MCF 10A (cell line): ENCODE measurements at places on chromosomes 5 and 9.

DNA sequence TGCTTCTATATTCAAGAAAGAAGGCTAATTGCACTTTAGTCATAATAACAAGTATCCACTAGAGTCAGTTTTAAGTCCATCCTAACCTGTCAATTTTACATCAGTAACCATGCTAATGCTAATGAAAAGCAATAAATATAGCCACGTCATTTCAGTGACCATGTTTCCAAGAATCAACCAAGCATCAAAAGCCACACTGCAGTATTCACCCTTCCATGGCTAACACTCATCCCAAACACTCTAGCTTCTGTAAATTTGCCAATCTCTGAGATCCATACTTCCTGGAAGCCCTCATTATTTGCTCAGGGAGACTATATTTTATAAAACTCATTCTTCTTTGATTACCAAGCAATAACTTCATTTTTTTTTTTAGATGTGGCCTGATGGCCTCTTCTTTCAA, 712.0 kb downstream of the CETN3 start:
- no peak for DNase-seq

- no peak for DNase-seq
Observed at GRCh38 chr9:102362470-102363132, 624.2 kb upstream of the GRIN3A start.

DNA sequence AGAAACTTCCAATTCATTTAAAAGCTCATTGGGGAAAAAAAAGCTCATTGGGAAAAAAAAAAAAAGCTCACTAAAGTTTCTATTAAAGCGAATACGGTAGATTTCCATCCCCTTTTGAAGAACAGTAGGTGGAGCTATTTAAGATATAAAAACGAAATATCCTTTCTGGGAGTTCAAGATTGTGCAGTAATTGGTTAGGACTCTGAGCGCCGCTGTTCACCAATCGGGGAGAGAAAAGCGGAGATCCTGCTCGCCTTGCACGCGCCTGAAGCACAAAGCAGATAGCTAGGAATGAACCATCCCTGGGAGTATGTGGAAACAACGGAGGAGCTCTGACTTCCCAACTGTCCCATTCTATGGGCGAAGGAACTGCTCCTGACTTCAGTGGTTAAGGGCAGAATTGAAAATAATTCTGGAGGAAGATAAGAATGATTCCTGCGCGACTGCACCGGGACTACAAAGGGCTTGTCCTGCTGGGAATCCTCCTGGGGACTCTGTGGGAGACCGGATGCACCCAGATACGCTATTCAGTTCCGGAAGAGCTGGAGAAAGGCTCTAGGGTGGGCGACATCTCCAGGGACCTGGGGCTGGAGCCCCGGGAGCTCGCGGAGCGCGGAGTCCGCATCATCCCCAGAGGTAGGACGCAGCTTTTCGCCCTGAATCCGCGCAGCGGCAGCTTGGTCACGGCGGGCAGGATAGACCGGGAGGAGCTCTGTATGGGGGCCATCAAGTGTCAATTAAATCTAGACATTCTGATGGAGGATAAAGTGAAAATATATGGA, at the start of gene PCDHGA12:
PCDHGA12 (plus strand) TSS at position 176 of the 782 bp plus-strand sequence; CDS start at position 429, 253 bp downstream.
- peak; percentile 89 for DNase-seq

GRCh38 chr9:133477992-133478850, 678 bp downstream of the SLC2A6 start:
- no peak for DNase-seq

DNA sequence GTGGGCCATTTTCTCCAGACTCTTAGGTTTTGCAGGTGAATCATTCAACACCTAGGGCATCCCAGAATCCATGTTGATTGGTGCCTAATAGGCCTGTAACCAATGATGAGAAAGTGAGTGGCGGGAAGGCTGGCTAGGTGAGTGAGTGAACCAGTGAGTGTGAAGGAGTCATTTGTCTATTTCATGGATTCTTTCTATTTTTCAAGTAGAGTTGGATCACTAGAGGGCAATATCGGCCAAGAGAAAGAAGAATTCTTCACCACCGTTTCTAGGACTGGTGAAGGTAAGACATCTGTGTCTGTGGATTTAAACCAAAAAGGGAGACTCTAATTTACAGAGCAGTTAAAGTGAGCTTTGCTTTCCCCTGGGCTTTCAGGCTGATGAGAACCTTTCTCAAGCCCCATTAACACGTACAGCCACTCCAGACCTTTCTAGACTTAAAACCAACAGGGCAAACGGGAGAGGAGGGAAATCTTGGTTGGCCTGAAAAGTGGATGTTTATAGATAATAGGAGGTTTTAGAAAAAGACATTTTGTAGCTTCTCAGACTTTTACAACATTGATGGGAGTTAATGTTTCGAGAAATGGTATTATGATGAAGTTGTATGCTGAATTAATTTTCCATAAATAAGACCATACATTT, 114.3 kb upstream of the IL12B start:
- peak; percentile 78 for DNase-seq

- no peak for DNase-seq
Observed at GRCh38 chr5:113132564-113132963, 156.0 kb downstream of the DCP2 start.
